CMK (cell line): ENCODE measurements at places on chromosomes 2 and 18.

DNA sequence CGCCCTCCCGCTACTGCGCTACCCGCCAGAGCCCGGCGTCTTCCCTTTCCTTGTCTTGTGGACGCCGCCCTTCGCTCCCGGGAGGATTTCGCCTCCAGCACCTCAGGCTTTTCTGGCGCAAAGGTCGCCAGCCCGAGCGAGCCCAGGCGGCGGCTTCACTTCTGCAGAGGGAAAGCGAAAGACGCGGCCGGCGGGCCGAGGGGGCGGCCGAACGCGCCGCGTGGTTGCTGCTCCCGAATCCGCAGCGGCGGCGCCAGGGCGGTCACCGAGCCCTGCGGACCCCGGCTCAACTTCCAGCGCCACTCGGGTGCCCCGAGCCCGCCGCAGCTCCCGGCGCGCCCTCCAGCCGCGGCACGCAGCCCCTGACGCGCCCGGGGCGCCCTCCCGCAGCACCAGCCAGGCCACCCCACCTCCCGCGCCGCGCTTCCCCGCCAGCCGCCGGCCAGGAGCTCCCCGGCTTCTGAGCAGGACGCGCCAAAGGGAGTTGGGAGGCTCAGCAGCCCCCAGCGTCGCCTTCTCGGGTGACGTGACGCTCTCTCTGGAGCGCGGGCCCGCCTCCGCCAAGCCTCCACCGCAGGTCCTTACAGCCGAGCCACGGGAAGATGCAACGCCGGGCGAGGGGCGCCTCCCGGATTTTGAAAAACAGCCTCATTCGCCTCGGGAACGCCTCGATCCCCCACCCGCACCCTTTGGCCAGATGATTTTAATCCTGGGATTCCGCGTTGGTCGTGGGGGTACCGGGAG is 84.9 kb upstream of the EPB41L3 start:
- no peak for DNase-seq

DNA sequence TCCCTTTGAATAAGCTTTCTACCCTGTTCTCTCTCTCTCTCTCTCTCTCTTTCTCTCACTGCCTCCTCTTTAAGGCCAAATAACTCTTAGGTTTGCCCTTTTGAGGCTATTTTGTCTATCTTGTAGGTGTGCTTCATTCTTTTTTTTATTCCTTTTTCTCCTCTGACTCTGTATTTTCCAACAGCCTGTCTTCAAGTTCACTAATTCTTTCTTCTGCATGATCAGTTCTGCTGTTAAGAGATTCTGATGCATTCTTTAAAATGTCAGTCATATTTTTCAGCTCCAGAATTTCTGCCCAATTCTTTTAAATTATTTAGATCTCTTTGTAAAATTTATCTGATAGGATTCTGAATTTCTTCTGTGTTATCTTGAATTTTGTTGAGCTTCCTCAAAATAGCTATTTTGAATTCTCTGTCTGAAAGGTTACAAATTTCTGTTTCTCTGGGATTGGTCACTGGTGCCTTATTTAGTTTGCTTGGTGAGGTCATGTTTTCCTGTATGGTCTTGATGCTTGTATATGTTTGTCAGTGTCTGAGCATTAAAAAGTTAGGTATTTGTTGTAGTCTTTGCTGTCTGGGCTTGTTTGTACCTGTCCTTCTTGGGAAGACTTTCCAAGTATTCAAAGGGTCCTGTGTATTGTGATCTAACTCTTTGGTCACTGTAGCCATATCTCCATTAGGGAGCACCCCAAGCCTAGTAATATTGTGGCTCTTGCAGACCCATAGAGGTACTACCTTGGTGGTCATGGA is 35.4 kb upstream of the DYNC1I2 start:
- DNase-seq = no peak

DNA sequence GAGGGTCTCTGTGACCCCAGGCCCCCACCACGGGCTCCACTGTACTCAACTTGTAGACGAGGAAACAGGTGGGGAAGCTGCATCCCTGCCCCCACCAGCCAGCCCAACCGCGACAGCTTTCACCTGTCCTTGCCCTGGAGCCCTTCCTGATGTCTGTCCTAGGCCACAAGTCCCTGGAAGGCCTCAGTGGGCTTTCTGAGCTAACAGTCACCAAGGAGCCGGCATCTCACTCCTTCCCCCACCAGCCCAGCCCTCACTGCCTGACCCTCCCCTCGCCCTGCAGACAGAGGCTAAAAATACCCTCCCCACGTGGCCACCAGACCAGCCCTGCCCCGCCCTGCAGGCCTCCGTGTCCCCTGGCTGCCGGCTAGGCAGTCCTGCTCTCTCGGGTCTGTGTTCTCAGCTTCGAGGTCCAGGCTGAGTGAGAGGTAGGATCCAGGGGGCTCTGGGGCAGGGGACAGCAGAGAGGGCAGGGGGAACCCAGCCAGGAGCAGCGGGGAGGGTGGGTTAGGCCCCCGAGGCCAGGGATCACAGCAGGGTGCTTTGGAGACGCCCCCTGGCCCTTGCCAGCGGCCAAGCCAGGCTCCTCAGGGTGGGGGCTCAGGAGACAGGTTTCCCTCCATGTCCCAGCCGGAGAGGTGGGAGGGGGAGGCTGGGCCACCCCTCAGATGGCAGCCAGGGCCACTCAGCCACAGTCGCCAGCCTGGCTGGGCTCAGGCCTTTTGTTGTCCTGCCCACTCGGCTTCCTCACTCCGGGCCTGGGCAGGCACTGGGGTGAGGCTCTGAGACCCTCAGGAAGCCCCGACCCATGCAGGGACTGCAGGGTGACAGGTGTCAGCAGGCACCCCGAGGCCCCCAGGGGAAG is at the start of gene KLHL30:
Gene KLHL30, plus strand, starts transcription at position 338 of the 865 bp plus-strand sequence. CDS start 2,087 bp downstream, outside the sequence.
- no peak for DNase-seq

DNA sequence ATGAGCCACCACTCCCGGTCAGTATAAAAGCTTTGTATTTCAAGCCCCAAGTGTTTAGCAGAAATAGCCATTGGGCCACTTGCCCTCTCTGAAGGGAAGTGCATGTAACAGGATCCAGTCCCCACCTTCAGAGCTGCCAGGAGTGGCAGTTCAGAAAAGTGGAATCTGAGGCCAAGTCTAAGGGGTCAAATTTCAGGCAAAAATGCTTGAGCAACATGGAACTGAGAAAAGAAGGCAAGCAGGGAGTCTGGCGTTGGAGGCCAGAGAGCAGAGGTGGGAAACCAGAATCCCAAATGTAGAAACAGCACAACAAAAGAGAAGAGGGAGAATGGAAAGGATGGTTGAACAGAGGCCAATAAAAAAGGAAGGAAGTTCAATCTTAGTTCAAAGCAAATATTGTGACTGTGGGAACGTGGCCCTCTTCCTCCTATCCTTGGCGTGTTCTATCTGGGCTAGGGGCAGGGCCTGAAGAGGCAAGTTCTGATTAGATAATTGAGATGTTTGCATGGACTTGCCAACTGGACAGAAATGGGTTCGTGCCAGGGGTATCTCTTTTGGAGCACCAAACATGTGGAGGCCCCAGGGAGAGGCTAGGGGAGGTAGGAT is 102.2 kb downstream of the AP1S3 start:
- DNase-seq = no peak

- no peak for DNase-seq
These were observed 57.3 kb downstream of the GULP1 start for GRCh38 chr2:188349019-188349418.

DNA sequence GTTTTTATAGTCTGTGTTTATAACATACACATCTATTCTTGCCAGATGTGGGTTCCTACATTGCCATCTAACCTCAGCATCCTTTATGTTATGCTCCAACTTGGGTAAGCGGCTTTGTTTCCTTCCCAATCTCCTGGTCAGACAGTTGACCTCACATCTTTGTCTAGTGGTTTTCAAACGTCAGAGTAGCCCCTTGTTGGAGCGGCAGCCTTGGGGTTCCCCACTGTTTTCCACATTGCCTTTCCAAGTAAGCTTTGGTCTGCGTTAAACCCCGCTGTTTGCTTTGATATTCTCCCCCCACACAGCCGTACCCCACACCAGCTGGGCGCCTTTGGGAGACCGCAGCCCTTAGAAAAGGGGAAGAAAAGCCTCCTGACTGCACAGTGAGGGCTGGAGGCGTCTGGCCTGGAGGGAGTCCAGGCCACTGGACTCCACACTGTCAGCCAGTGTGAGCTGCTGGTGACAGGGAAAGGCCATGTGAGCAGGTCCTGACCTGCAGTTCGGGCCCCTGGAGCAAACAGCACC is 83.3 kb downstream of the MALT1 start:
- no peak for DNase-seq

- no peak for DNase-seq
These were observed 6.6 kb downstream of the VWA3B start for GRCh38 chr2:98093611-98094010.

GRCh38 chr2:37886745-37887144 is 38.3 kb upstream of the RMDN2 start:
- DNase-seq = no peak

DNA sequence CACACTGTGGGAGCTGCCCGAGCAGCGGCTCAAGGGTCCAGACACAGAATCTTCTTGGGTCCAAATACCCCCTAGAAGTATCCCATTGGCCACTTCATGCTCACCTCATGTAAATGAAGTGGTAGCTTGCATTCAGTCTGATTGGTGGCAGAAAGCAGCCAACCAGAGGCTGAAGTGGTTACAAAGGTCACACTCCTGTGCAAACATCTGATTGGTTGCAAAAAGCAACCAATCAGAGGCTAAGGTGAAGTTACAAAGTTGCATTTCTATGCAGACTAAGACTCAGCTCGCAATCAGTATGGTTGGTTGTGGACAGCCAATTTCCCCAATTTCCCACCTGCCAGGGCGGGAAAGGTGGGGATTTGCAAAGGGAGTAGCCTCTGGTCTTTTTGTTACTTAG is 94.3 kb downstream of the DGKD start:
- DNase-seq = no peak

- DNase-seq = no peak
These were observed 534.8 kb upstream of the CDH7 start for GRCh38 chr18:65215865-65216466.

DNA sequence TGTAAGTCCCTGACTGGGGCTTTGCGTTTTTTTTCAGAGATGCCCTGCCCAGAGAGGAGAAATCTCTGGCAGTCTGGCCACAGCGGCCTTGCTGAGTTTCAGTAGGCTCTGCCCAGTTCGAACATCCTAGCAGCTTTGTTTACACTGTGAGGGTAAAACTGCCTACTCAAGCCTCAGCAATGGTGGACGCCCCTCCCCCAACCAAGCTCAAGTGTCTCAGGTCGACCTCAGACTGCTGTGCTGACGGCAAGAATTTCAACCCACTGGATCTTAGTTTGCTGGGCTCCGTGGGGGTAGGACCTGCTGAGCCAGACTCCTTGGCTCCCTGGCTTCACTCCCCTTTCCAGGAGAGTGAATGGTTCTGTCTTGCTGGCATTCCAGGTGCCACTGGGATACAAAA is 31.7 kb downstream of the L3MBTL4 start:
- no peak for DNase-seq

DNA sequence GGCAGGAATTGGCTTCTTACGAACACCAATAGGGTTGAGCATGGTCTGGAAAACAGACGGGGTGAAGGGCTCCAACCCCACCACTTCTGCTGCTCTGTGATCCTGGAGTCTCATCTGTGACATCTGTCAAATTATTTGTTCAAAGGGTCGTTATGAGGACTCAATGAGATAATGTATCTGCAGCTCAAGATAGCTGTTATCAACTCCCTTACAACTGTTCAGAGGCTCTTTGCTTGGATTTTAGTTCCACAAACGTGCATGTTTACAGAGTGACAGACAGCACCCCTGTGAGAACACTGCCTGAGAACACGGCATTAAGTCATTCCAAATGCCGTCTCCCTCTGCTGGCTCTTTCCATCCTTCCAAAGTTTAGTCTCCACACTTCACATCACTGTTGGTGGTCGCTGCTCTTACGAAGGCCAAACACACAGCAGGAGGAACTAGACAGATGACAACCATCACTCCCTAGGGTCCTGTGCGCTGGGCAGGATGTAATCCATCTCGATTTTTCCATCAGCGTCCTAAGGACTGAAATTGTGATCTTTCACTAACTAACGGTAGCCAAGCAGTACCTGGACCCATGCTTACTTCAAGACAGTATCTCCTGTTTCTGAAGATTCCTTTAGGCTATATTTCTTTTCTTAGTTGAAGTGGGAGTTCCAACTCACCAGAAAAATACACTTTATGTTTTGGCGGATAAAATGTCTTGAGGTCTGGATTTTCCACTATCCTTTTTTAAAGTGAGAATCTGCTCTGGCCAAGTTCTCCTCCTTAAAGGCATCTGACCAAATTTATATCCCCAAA is 220.3 kb downstream of the ANAPC1 start:
- DNase-seq = peak; percentile 78

DNA sequence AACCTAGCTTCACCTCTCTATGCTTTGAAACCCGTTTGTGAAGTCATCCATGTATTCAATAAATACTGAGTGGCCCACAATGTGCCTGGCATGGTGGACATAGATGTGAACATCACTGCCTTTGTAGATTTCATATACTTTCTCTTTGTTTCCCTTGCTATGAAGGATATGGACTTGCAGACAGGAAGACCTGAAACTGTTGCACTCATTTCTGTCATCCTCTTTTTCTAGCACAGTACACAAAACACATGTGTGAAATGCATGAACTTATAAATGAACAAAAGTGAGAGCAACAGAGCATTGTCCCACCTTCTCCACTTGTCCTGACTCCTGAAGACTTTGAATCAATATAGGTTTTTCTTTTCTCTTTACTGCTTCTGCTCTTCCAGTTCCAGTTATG is 249.4 kb upstream of the LINC00305 start:
- no peak for DNase-seq

DNA sequence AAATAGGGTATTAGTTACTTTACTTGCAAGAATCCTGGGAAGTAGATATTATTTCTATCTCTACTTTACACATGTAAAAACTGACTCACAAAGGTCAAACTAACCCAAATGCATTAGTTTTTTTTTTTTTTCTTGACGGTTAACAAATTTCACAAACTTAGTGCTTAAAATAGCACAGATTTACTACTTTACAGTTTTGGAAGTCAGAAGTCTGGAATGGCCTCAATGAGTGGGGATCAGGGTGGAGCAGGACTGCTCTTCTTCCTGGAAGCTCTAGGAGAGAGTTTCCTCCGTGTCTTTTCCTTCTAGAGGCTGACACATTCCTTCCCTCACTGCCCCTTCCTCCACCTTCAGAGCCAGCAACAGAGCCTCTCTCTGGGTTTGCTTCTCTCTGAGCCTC is 117.2 kb downstream of the COL6A3 start:
- no peak for DNase-seq

GRCh38 chr18:42045346-42045745 is 90.3 kb downstream of the PIK3C3 start:
- no peak for DNase-seq

DNA sequence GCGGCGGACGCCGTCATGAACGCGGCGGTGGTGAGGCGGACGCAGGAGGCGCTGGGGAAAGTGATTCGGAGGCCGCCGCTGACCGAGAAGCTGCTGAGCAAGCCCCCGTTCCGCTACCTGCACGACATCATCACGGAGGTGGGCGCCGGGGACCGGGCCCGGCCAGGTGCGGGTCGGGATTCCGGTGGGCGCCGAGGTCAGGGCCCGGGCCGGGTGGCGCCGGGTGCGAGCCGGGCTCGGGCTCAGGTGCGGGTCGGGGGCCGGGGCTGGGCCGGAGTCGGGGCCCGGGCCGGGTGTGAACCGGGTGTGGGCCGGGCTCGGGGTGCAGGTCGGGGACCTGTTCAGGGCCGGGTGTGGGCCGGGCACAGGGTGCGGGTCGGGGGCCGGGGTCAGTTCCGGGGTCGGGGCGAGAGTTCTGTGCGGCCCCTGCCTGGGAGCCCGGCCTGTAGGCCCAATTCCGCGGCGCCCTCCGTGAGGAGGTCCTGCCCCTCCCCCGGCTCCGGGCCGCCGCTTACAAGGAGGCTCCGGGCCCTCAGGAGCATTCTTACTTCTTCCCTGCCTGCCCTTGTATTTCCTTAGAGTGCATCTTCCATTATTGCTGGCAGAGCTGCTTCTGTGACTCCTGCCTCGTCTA is 447 bp downstream of the TRAF3IP1 start:
- DNase-seq = no peak

- DNase-seq = no peak
These were observed 1.2 kb upstream of the TNS1 start for GRCh38 chr2:218003981-218004419.

- no peak for DNase-seq
These were observed 173.3 kb downstream of the ALPK2 start for GRCh38 chr18:58455314-58456188.
